ENCODE measurements at places on chromosomes 16 and 17.

- DNase-seq: no peak
Measured at GRCh38 chr16:12569061-12569460, 234.6 kb downstream of the CPPED1 start.

DNA sequence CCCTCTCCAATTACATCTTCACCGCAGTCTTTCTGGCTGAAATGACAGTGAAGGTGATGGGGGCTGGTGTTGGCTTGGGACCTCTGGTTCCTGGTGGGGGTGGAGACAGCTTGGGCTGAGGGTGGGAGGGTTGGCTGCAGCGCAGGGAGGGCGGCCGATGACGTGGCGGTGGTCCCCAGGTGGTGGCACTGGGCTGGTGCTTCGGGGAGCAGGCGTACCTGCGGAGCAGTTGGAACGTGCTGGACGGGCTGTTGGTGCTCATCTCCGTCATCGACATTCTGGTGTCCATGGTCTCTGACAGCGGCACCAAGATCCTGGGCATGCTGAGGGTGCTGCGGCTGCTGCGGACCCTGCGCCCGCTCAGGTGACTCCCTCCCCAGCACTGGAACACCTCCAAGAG is 31.8 kb upstream of the ABCC3 start:
- DNase-seq: no peak

DNA sequence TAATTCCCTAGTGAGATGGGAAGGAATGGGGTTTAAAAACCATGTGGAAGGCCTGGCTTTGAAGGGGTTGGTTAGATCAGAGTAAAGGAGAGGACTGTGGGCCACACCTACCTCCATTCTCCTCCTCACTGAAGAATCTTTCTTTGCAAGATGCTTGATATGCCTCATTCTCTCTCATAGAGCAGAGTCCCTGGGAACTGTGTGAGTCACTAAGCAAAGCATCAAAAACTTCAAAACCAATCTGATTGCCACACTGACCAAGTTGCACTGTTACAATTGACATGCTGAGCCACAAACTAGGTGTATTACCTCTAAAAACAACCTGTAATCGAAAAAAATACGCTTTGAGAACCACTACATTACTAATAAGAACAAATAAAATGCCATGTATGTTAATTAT is 2.0 kb downstream of the TUBD1 start:
- no peak for DNase-seq

- no peak for DNase-seq
Measured at GRCh38 chr17:18278867-18279266, 18.4 kb downstream of the MIEF2 start.

GRCh38 chr16:89171216-89172170 is at the start of gene CDH15:
CDH15 (plus strand) TSS chr16:89171748; CDS start chr16:89171832, 84 bp downstream.
- DNase-seq: peak; percentile 97

- DNase-seq: no peak
Measured at GRCh38 chr16:50372611-50373344, 4.0 kb upstream of the BRD7 start.

GRCh38 chr16:66701026-66701425 is 4.5 kb upstream of the CMTM4 start:
- no peak for DNase-seq

DNA sequence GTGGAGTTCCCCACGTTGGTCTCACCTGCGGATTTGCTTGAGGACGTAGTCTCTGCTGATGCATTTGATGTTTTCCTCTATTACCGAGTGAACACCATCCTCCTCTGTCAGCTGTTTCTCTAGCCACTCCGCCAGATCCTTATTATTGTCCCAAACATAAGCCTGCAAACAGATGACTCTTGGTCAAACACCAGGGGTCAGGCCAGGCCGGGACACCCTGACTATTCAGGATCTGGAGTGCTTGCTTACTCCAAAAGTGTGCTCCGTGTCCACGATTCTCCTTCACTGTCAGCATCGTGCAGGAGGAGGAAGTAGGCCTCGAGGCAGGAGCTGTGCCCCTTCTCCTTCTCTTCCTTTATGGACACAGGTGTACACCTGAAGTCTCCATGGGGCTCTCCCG is 140.2 kb downstream of the AATF start:
- DNase-seq: no peak

- DNase-seq: no peak
Measured at GRCh38 chr17:20289984-20290383, 177.4 kb downstream of the LGALS9B start.

DNA sequence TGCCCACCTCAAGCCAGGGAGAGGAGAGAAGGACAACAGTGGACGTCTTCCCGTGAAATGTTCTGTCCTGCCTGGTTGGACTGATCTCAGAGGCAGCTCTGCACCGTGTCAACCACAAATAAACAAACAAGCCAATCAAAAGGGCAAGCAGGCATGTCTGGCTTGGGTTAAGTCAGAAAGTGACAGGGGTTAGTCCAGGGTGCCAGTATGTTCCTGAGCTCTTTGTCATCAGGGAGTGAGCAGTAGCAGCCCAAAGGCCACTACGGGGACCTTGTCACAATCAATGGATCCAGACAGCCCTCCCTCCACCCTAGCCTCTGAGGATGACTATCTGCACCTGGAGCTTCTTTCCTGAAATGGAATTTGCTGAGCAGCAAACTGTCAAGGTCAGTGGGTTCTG is 35.0 kb downstream of the CNGB1 start:
- DNase-seq: no peak

- DNase-seq: no peak
Measured at GRCh38 chr17:78558181-78558850, 18.9 kb downstream of the DNAH17 start.

DNA sequence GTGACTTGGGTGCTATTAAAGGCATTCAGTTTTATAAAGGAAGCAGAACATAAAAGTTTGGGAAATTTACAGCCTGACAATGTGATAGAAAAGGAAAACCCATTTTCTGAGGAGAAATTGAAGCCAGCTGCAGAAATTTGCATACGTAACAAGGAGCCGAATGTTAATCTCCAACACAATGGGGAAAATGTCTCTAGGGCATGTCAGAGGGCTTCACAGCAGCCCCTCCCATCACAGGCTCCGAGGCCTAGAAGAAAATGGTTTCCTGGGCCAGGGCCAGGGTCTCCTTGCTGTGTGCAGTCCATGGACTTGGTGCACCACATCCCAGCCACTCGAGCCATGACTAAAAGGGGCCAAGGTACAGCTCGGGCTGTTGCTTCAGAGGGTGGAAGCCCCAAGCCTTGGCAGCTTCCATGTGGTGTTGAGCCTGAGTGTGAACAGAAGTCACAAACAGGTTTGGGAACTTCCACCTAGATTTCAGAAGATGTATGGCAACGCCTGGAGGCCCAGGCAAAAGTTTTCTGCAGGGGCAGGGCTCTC is 23.9 kb upstream of the TOM1L1 start:
- DNase-seq: no peak

DNA sequence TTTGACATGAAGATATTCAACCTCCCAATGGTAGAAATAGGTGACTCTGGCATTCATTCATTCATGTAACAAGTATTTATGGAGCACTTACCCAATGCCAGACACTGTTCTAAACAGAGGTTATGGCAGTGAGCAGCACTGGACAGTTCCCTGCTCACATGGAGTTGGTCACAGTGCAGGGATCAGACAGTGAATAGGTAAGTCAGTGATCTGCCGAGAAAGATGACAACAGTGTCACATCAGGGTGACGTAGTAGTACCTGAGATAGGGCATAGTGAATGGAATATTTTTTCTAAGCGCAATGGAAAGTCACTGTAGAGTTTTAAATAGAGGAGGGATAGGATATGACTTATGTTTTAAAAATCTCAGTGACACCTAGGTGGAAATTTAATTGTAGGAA is 791.4 kb upstream of the RBFOX1 start:
- no peak for DNase-seq

GRCh38 chr16:65698791-65699321 is 577.0 kb upstream of the CDH11 start:
- no peak for DNase-seq

DNA sequence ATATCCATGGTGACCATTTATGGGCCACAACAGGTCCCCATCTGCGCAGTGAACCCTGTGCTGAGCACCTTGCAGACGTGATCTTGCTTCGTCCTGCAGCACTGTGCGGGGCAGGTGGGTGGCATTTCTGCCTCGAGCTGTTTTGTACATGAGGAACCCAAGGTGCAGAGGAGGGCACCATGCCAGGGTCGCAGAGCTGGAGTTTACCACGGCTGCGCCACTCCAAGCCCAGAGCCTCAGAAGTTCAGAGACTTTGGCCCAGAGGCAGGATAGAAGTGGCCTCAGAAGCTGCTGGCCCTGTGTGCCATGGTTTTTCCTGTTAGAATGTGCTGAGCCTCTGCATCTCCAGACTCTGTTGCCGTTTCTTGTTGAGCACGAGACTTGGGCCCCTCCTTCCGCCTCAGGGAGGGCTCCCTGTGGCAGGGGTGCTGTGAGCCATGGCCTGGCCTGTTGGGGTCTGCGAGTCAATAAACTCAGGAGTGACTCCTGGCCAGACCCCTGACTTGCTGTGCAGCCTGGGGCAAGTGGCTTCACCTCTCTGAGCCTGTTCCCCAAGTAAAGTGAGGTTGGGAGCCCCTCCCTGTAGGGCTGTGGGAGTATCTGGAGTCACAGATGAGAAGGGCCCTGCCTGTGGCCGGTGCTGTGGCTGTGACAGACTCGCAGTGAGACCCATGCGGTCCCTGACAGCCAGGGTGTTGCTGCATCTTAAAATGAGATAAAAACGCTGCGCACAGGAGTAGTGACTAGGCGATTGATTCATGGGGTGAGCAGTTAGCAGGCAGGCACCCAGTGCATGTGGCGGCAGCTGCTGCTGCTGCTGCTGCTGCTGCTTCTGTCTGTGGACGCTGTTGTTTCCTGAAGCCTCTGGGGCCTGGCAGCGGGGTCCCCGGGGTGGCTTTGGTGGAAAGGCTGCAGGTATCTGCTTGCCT is 11.8 kb downstream of the MAP2K3 start:
- no peak for DNase-seq

- no peak for DNase-seq
Measured at GRCh38 chr16:116015-116414, 22.5 kb downstream of the NPRL3 start.

DNA sequence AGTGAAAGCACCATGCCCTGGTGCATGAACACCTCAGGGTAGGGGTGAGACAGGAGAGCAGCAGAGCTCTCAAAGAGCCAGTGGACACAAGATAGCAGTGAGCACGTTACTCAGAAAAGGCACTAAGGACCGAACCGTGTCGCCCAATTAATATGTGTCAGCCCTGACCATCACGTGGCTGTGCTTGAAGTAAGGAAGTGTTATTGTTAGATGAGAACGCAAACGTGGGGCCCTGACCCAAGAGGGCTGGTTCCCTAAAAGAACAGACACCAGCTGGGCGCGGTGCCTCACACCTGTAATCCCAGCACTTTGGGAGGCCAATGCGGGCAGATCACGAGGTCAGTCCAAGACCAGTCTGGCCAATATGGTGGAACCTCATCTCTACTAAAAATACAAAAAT is 16.3 kb downstream of the AXIN1 start:
- DNase-seq: no peak

DNA sequence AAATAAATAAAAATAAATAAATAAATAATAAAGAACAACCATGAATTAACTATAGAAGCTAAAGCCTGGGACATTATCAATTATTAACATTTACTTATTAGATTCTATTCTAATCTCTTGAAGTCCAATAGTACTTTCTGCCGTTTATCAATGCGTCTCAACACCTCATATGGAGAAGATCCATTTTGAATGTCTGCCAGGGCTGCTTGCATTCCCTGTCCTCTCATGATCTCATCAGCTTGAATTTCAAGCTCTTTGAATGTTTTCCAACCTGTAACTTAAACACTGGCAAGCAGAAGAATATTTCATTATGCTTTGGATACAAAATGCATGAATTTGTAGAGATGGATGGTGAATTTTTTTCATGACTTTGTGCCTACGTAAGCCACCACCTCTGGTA is 191.9 kb upstream of the ANKFN1 start:
- DNase-seq: no peak

DNA sequence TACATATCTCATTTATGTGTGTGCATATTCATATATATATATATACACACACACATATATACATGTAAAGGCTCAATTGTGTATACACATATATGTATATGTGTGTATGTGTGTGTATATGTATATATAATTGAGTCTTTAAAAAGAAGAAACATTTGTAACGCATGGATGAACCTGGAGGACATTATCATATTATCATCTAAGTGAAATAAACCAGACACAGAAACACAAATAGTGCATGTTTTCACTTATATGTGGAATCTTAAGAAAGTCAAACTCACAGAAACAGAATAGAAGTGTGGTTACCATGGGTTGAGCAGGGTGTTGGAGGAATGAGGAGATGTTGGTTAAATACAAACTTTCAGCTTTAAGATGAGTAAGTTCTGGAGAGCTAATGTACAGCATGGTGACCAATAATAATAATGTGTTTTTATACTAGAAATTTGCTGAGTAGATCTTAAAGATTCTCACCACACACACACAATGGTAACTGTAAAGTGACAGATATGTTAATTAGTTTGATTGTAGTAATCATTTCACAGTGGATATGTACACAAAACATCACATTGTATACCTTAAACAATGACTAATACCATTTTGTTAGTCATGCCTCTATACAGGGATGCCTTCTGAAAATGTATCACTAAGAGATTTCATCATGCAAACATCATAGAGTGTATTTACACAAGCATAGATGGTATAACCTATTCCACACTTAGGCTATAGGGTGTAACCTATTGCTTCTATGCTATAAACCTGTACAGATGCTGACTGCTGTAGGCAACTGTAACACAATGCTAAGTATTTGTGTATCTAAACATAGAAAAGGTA is 132.6 kb upstream of the CACNG5 start:
- DNase-seq: no peak

DNA sequence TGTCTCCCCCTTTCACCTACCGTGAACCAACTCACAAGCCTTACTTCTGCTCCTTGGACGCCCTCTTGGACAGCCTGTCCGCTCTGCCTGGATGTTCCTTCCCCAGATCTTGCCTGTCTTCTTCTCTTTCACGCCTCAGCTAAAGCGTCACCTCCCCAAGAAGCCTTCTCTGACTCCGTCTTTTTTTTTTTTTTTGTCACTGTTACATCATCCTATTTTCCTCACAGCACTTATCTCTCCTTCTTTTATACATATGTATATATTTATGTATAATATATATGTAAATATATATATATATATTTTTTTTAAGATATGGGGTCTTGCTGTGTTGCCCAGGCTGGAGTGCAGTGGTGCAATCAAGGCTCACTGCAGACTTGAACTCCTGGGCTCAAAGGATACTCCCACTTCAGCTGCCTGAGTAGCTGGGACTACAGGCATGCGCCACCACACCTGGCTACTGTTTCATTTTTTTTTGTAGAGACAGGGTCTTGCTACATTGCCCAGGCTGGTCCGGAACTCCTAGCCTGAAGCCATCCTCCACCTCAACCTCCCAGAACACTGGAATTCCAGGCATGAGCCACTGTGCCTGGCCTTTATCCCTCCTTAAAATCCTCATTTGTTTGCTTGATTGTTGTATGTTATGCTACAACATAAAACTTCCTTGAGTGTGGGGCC is 16.5 kb upstream of the AKTIP start:
- DNase-seq: no peak

GRCh38 chr16:86823888-86824671 is 245.7 kb downstream of the FOXL1 start:
- no peak for DNase-seq

GRCh38 chr16:67669499-67670101 is 3.0 kb downstream of the C16orf86 start:
- DNase-seq: no peak

All from activated naive CD4-positive, alpha-beta T cell treated with anti-CD3 and anti-CD28 coated beads, Interleukin-2, amount 50 U/mL, for 16 hours (primary cell).